ENCODE measurements at places on chromosomes 2 and 18. TPM values are rescaled to one million over a fixed set of nuclear protein-coding genes. Genes with fewer than 3 reads are reported as not detected.

The CTLA4 gene
- total RNA-seq, result 1.4 TPM

The UGT1A3 gene
- total RNA-seq, result not detected

The FOXD4L1 gene
- total RNA-seq, result 0.78 TPM

GRCh38 chr2:7424481-7424880 is 507.3 kb downstream of the RNF144A start:
- no peak for DNase-seq
- H3K4me3 ChIP-seq, result no peak overlapping the region
- H3K4me1 ChIP-seq, result no peaks in the 10 kb centered on the region
- H3K27me3 ChIP-seq, result no peaks in the 10 kb centered on the region

- H3K27ac ChIP-seq, result no peak overlapping the region
- DNase-seq, result peak; percentile 57
- H3K4me3 ChIP-seq, result no peak overlapping the region
- H3K4me1 ChIP-seq, result no peaks in the 10 kb centered on the region
- no peaks in the 10 kb centered on the region for H3K36me3 ChIP-seq
Observed at GRCh38 chr18:80178935-80179818, 68.1 kb downstream of the PARD6G start.
